ENCODE measurements at places on chromosomes 5 and 9.

- no peak for DNase-seq
Measured at GRCh38 chr5:72377910-72378638, 57.9 kb downstream of the PTCD2 start.

- no peak for DNase-seq
Measured at GRCh38 chr9:13805546-13805945, 508.4 kb downstream of the NFIB start.

- DNase-seq, result no peak
Measured at GRCh38 chr5:161261668-161262323, 284.7 kb downstream of the GABRB2 start.

DNA sequence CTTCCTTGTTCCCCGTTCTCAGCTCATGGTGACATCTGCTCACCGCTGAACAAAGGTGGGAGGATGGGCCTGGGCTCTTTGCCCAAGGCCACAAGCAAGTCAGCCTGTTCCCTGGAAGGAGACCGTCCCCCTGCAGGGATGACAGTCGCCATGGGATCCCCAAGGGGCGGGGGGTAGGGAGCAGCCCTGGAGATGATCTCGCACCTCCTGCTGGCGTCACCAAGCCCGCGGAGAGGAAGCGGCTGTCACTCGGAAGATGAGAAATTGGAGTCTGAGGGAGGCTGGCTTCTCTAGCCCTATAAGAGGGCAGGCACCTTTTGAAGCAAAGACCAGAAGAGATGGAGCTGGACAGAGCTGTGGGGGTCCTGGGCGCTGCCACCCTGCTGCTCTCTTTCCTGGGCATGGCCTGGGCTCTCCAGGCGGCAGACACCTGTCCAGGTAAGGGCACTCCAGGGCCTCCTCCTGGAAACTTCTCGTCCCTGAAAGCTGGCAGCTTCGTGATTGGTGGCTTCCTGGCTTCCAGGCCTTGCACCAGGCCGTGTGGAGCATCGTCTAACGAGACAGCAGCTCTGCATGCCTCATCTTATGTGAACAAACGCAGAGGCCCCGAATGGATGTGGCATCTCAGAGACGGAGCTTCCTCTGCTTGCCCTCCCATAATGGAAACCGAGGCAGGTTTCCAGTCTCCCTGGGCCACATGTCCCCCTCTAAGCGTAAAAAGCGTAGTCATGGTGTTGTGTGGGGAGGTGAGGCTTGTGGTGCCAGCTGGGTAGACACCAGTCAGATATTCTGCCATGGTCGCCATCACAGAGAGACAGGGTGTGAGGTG, at the start of gene FCN2:
Gene FCN2, plus strand, starts transcription at position 327 of the 829 bp plus-strand sequence. Its CDS starts 12 bp downstream, at position 339.
- DNase-seq, result no peak

- DNase-seq, result no peak
Measured at GRCh38 chr5:120382833-120383232, 81.3 kb upstream of the PRR16 start.

DNA sequence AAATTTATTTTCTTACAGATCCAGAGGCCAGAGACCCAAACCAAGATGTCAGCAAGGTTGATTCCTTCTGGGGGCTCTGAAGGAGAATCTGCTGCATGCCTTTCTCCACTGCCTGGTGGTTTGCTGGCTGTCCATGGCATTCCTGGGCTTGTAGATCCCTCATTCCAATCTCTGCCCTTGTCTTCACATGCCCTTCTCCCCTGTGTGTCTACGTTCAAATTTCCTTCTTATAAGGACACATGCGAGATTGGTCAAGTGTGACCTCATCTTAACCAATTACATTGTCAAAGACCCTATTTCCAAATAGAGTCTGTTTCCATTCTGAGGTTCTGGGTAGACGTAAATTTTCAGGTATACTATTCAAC, 84.5 kb upstream of the RAI14 start:
- no peak for DNase-seq

GRCh38 chr5:75260708-75261107, 24.0 kb upstream of the ANKRD31 start:
- DNase-seq, result no peak

DNA sequence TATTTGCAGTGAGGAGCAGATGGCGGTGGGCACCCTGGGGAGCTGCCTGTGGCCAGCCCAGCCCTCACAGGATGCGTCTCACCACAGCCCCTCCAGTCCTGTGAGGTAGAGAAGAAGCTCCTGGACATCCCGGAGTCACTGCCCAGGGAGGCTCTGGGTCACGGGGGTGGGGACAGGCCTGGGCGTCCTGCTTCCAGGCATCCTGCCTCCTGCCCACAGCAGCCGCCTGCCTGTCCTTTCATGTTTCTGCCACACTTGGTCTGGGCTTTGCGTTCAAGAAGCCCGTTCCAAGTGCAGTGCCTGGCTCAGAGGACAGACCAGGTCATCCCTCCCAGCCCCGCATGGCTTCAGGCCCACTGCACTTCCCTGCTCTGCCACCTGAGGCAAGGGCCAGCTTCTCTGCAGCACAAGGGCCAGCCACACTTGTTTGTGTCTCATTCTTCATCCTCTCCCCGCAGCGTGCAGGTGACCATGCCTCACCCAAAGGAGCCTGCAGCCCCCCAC, 38.2 kb downstream of the ZDHHC11B start:
- DNase-seq, result no peak

DNA sequence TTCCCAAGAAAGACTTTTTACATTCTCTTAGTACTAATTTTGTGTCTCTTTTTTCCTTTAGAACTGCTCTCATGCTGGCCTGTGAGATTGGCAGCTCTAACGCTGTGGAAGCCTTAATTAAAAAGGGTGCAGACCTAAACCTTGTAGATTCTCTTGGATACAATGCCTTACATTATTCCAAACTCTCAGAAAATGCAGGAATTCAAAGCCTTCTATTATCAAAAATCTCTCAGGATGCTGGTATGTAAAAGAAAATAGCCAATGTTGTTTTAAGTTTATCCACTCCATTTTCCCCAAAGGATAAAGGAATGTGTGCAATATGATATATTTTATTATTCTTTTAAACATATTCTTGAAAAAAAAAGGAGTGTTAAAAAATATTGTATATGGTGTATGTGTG, 27.3 kb upstream of the TTC23L start:
- no peak for DNase-seq

DNA sequence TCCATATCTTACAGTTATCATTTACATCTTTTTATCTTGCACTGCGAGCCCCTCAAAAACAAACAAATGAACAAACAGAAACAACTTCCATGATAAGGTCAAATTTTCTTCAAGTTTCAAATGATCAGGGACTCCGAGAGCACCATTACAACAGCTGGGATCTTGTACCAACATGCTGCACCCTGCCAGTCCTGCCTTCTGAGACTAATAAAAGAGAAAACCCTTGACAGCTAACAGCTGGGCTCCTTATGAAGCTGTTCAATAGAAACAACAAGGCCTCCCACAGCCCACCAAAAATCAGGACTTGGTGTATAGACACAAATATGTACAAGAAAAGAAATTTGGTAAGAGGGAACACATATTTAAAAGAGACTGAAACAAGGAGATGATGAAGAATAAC, 985.3 kb upstream of the DMAC1 start:
- no peak for DNase-seq

- no peak for DNase-seq
Measured at GRCh38 chr5:76978869-76979268, 26.0 kb downstream of the CRHBP start.

GRCh38 chr9:137426018-137426681, 3.0 kb downstream of the NOXA1 start:
- DNase-seq, result no peak
